ENCODE measurements at places on chromosomes 1 and 21.

DNA sequence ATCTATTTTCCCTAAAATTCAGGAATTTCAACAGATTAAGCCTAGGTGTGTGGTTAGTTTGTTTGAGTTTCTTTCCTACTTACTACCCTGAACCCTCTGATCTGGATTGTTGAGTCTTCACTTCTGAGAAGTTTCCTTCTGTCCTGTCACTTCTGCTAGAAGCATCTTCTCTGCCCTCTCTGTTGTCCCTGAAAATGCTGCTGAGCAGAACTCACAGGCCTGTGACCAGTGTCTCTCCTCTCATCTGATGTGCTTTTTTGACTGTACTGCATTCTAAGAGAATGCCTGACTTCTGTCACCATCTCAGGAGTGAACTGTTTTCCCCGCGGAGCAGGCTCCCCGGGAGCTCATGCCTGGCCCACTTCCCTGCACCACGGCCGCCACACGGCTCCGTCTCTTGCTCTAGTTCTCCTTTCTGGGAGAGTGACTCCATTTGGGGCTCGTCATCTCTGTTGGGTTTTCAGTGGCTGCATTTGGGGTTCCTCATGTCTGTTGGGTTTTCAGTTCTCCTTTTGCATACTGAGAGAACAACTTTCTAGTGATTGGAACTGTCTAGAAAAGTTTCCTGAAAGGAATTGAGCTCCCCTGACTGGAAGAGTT, 77.9 kb downstream of the POFUT2 start:
- no peak for DNase-seq

DNA sequence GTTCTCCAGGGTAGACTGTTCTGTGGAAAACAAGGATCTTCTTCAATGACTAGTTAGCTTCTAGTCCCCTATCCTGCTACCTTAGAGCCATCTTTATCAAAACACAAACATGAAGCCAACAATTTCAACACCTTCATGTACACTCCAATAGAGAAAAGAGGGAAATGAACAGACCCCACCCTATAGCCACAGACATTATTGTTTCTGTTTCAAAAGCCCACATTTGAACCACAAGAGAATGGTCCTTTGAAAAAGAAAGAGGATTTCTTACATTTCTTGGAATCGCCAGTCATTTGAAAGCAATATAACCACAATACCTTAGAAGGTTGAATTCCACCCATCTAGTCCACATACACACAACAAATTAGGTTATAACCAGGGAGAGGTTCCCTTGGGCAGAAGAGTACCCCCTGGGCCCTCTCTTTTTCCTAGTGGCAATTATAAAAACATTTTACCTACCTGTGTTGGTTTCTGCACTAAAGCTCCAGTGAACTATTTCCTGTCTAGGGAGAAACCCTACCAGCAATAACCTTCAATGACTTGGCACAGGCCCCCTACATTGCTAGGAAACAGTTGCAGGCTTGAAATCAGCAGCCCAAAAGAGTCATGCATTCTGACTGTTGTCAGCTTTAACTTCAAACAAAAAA, 2.7 kb upstream of the LPGAT1 start:
- peak; percentile 45 for DNase-seq

- DNase-seq, result no peak
Observed at GRCh38 chr1:91015358-91015780, 6.5 kb downstream of the ZNF644 start.

- no peak for DNase-seq
Observed at GRCh38 chr21:33980276-33980916, 64.8 kb upstream of the ATP5PO start.

- DNase-seq, result no peak
Observed at GRCh38 chr1:169109561-169110134, 3.2 kb downstream of the ATP1B1 start.

DNA sequence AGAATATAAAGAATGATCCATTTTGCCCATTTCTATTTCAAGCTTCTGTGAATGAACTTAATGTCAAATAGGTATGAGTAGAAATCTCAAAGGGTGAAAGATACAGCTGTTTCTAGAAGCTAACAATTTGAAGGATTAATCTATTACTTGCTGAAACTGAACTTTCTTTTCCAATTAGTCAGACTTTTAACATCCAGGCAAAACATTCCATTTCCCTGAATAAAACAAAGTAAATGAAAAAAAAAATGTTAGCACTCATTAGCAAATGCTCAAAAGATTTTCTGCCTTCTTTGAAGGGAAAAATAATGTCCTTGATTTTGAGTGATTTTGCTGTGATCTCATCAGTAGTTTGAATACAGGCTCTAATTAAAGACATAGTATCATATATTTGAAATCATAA, 447.6 kb upstream of the PRMT6 start:
- no peak for DNase-seq

DNA sequence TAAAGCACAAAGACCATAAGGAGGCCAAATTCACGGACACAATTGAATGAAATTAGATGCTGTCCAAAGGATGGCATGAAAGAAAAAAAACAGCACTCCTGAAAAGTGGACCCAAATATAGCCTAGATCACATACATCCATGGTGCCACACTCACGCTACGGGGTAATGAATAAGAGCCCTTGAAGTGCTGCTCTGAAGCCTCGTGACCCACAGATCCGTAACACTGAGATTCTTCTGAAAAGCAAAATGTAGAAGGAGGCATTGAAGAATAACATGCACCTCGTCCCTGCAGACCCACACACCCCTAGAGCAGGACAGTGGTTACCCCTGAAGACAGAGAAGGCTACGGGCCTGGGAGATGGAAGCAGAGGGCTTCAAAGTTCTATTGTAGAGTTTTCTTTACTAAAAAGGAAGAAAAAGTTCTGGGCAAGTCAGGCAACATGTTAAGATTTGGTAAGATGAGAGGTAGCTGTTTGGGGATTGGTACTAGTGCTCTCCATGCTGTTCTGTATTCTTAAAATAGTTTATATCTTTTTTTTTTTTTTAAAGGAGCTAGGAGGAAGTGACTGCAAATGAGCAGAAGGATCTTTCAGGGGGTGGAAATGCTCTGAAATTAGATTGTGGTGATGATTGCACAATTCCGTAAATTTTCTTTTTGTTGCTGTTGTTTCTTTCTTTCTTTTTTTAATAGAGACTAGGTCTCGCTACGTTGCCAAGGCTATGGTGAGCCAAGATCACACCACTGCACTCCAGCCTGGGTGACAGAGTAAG, 4.1 kb upstream of the ITGB2 start:
- no peak for DNase-seq

GRCh38 chr21:38982804-38983203, 177.1 kb downstream of the ETS2 start:
- no peak for DNase-seq

GRCh38 chr1:47921935-47922415, 75.2 kb downstream of the TRABD2B start:
- DNase-seq, result no peak

- DNase-seq, result no peak
Observed at GRCh38 chr1:233452724-233453123, 125.2 kb downstream of the MAP3K21 start.

DNA sequence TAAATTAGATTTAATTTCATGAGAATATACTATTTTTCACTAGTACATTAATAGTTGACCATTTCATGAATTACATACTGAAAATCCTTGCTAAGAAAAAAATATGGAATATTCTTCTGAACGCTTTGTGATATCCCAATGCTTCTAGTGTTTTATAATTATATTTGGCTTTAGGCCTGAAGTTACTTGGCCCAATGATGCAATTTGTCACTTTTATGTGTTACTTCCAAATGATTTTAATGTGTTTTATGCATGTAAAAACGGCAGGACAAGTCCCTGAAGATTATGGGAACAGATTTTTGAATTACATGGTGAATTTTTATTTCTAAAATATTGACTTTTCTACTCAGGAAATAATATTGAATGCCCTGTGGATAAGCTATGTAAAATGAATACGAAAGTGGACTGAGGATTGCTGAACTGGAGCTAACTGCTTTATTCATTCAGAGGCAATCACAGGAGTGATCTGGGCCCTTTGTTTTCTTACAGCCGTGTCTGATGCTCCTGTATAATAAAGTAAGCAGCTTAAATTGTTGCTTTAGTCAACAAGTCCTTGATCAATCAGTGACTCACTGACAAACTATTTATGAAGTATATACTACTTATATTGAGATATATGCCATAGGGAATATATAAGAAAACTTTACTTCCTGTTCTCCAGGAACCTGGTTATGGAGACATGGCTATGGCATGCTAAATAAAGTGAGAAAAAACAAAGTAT, 543.0 kb upstream of the RGS18 start:
- DNase-seq, result no peak

DNA sequence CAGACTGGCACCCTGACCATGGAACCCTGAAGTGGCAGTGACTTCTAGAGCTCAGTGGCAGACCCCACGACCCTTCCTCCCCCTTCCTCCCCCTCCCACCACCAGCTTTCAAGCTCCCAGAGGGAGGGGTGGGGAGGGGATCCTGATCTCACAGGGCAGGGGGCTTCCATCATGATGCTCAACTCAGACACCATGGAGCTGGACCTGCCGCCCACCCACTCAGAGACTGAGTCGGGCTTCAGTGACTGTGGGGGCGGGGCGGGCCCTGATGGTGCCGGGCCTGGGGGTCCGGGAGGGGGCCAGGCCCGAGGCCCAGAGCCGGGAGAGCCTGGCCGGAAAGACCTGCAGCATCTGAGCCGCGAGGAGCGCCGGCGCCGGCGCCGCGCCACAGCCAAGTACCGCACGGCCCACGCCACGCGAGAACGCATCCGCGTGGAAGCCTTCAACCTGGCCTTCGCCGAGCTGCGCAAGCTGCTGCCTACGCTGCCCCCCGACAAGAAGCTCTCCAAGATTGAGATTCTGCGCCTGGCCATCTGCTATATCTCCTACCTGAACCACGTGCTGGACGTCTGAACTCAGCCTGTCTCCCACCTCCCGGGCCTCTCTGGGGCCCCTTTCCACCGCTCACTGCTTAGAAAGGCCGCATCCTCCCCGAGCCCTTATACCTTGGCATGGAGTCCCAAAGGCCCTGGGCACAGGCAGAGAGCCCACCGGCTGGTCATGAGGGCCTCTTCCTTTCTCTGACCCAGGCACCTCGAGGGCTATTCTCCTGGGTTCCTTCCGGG, 3.9 kb downstream of the NHLH1 start:
- no peak for DNase-seq

DNA sequence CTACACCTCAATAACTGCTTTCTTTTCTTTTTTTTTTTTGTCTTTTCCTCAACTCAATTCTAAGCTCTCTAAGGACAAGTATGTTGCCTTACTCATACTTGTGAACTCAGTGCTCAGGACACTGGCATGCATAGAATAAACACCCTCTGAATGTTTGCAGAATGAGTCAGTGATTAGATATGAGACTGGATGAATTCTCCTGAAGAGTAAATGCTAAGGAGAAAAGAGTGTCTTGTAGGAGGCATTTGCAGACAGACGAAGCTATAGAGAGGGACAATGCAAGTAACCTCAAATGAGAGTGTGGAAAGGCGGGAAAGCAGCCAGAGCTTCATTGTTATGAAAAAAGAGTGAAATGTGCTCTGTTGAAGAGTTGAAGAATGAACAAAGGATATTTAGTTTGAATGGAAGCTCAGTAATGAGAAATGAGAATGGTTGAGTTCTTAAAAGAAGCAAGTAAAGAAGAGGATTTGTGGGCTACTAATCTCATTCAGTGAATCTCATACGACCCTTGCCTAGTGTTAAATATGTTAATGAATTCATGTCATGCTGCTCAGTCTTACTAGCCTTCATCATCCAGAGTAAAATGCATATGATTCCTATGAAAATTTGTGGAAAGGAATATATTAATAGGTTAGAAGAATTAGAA, 166.1 kb upstream of the DPYD start:
- DNase-seq, result no peak

- no peak for DNase-seq
Observed at GRCh38 chr1:111843177-111843576, 87.5 kb downstream of the DDX20 start.

- no peak for DNase-seq
Observed at GRCh38 chr1:210940081-210940617, 193.8 kb downstream of the KCNH1 start.

GRCh38 chr1:157249326-157249725, 111.1 kb upstream of the ETV3 start:
- no peak for DNase-seq

DNA sequence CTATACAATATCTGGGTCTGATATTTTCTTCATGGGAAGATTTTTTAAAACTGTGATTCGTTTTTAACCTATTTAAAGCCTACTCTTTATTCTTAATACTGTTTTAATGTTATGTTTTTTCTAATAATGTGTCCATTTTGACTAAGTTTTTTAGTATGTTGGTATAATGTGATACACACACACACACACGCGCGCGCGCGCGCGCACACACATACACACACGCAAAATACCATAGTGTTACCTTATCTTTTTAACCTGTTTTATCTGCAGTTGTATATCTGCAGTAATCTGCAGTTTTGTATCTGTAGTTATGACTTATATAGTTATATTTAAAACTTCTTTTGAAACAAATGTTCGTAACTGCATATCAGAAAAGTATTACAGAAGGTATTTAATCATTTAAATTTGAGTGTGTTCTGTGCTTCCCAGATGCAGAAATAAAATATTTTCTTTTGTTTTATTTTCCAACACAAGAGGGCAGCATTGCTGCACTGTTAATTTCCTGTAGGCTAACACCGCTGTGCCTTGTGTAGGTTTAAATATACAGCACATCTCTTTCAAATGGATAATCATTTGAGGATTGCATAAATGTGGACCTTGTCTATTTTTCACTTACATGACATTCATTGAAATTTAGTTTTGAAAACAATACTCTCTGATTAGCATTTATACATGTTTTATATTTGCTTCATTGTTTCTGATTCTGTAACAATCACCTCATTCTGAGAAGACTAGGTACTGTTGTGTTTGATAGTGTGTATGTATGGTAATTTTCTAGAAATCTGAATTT, 166.1 kb downstream of the PDE4B start:
- no peak for DNase-seq

- DNase-seq, result no peak
Observed at GRCh38 chr1:163834778-163835177, 513.0 kb downstream of the NUF2 start.

DNA sequence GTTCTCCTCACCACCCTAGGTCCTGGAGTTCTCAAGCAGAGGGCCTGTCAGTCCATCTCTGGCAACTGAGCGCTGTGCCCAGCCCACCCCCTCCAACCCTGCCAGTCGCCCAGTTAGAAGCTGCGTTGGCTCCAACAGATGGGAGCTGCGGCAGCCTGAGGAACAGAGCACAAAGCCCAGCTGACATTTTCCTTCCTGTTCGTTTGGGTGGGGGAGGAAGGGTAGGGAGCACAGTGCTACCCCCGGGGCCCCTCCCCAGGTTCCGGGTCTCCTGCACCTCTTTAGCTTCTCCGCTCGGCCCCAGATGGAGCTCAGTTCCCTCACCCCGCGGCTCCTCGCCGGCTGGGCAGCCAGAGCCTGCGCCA, 1.4 kb downstream of the LRRN2 start:
- no peak for DNase-seq

Data from natural killer cell (primary cell).